ENCODE measurements at places on chromosomes 6 and 20.

DNA sequence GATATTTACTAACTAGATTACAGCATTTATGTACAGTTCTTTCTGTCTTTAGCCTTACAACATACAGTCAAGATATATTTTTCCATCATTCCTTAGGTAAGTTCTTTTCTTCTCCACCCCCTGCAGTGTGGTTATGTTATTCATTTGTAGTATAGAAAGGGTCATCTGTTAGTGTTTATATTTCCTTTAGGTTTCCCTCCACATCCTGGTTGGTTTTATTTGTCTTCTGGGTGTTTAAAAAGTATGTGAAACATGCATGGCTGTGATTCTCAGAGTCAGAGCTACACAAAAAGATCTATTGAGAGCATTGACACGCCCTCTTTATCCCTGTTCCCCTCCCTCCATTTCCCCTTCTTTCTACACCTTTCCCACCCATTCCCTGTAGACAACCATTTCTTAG lies 20.1 kb downstream of the DHX35 start:
- DNase-seq = no peak

- DNase-seq = no peak
These were observed 700 bp upstream of the LAMA5 start for GRCh38 chr20:62367633-62368391.

- peak; percentile 81 for DNase-seq
These were observed 171.4 kb downstream of the DTNBP1 start for GRCh38 chr6:15491255-15491985.

GRCh38 chr20:52984451-52984810 lies 12.3 kb downstream of the TSHZ2 start:
- no peak for DNase-seq

GRCh38 chr20:61835301-61835700 lies 230.4 kb downstream of the TAF4 start:
- DNase-seq = no peak

Data from stimulated activated effector memory CD8-positive, alpha-beta T cell treated with anti-CD3 and anti-CD28 coated beads, Interleukin-12 subunit alpha, Interleukin-12 subunit beta, amount 100 ng/mL, for 72 hours (primary cell).